ENCODE measurements at places on chromosomes 3 and 15.

- DNase-seq = no peak
Observed at GRCh38 chr15:65101891-65102708, 12.9 kb downstream of the UBAP1L start.

GRCh38 chr15:89167267-89168176, 53.9 kb downstream of the RLBP1 start:
- peak; percentile 52 for DNase-seq

DNA sequence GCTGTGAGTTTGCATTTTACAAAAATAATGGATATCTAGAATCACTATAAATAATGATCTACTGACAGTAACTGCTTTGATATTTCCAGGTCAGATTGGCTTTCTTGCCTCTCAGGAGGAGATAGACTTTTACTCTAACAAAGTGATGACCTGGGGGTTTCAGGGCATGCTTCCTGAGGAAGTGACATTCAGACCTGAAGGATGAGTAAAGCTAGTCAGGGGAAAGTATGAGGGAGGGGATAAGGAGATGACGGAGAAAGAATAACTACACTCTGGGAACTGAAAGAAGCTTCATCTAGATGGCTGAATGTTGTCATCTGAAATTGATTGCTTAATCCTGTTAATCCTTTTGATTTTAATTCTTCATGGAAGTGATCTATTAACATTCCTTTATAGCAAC, 32.2 kb downstream of the ARMC8 start:
- peak; percentile 66 for DNase-seq

GRCh38 chr3:128550113-128550440, 57.1 kb upstream of the GATA2 start:
- DNase-seq = no peak

GRCh38 chr3:193656445-193656844, 63.4 kb downstream of the OPA1 start:
- DNase-seq = no peak

DNA sequence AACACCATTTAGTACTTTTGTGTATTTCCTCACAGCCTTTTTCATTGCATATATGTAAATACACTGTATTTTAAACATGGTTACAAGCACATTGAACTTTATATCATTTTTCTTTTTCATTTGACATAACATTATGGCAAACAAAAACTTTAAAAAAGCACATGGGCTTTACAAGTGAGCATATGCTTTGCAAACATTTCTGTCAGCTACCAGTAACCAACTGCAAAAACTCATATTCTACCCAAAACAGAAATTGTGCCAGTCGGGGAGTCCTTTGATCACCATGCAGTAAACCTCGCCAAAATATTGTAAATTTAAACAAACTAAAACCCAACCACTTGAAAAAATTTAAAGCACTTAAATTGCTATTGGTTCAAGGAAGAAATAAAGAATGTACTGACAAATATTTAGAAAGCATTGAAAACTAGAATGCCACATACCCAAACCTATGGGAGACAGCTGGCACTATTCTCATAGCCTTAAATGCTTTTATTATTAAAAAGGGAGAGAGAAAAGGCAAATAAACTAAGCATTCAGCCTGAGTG, 24.4 kb downstream of the ZNF710 start:
- no peak for DNase-seq

Data from cardiac fibroblast (primary cell).